ENCODE measurements at places on chromosomes 13 and 19.
A peak's percentile ranks its signal among the peaks of the same experiment; 100 is the strongest.

GRCh38 chr19:40611096-40611495 is 9.9 kb downstream of the LTBP4 start:
- no peak for DNase-seq

GRCh38 chr13:111503376-111503775 is 182.9 kb downstream of the TEX29 start:
- no peak for DNase-seq

DNA sequence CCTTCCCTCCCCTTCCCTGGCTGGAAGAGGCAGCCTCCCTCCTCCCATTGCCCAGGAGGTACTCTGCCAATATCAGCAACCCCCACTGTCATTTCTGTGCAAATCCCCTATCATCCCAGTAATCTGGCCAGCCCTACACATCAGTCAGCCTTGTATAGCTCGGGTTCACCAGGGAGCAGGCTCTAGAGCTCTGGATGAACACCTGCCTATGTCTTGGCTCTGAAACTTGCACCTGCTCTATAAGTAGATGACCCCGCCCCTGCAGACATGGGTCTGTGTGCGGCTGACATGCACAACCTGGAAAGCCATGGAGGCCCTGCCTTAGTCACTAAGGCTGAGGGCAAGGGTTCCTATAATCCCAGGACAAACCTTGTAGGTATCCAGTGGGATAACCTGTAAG is 1042.9 kb downstream of the UQCRFS1 start:
- no peak for DNase-seq

DNA sequence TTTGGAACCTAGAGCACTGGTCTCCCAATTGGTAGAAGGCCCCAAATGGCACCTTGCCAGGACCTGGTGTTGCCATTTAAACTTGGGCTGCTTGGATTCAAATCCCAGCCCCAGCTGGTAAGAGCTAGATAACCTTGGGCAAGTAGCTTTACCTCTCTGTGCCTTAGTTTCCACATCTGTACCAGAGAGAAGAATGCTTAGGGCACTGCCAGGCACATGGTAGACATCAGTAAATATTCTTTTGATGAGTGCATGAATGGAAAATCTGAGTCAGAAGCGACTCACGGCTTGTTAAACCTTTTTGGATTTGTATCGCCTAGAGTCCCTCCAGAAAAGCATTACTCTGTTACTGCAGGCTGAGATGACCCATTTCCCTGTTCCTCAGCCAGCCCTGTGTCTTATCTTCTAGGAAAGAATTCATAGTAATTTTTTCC is 90.9 kb downstream of the SIPA1L3 start:
- no peak for DNase-seq

- DNase-seq = no peak
Measured at GRCh38 chr19:13835791-13836723, 40.8 kb downstream of the ZSWIM4 start.

GRCh38 chr13:48770372-48770771 is 116.6 kb downstream of the CYSLTR2 start:
- no peak for DNase-seq

DNA sequence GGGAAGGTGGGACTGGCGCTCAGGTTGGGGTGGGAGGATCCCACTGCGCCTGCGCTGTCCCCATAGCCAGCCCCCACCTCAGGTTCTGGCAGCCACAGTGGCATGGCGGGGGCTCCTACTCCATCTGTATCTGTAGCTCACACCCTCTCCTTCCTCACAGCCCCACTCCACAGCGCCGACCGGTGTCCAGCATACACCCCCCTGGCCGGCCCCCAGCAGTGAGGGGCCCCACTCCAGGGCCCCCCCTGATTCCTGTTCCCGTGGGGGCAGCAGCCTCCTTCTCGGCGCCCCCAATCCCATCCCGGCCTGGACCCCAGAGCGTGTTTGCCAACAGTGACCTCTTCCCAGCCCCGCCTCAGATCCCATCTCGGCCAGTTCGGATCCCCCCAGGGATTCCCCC is 6.0 kb downstream of the TMED1 start:
- DNase-seq = no peak

- DNase-seq = no peak
Measured at GRCh38 chr19:11295665-11296245, at the start of gene TSPAN16. Gene TSPAN16 (plus strand): TSS chr19:11296160. CDS start chr19:11296298, 138 bp downstream.

DNA sequence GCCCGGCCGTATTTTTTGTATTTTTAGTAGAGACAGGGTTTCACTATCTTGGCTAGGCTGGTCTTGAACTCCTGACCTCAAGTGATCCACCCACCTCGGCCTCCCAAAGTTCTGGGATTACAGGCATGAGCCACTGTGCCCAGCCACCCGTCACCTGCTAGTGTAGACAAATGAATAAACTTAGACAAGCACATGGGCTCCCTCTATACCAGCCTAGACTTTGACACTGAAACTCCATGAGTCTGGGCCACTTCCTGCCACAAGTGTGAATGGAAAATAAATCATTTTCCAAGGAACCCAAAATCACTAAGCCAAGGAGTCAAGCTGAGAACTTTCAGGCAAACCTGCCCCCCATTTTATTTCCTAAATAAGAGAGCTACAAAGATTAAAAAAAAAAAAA is 27.0 kb upstream of the TPT1 start:
- no peak for DNase-seq

DNA sequence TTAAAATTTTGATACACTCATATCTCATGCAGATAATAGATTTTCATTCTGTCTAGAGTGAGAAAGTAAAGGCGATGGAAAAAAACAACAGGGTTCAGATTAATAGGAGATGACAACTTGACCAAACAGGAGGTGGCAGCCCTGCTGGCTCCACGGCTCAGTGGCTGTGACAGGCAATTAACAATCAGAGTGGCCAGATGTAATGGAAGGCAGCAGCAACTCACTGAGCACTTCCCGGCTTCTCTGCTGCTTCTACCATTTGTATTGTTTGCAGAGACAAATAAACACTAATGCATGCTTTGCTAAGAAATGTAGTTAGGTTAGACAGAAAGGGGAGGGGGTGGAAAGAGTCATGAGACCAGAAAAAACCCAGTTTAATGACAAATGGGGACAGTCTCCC is 473.0 kb upstream of the SLC10A2 start:
- DNase-seq = no peak

DNA sequence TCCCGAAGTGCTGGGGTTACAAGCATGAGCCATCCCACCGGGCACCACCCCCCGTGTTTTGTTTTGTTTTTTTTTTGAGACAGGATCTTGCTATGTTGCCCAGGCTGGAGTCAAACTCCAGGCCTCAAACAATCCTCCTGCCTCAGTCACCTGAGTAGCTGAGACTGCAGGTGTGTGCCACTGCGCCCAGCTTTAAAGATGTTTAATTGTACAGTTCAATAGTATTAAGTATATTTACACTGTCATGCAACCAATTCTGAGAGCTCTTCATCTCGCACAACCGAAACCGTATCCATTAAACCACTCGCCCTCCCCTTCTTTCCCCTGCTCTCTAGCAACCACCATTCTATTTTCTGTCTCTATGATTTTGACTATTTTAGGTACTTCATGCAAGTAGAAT is 15.6 kb downstream of the NUCB1 start:
- no peak for DNase-seq

- peak; percentile 6 for DNase-seq
Measured at GRCh38 chr19:10724573-10725071, 6.7 kb downstream of the DNM2 start.

- no peak for DNase-seq
Measured at GRCh38 chr13:59061621-59062020, 1102.1 kb downstream of the DIAPH3 start.

- no peak for DNase-seq
Measured at GRCh38 chr19:11964496-11964857, 363 bp upstream of the ZNF763 start.

DNA sequence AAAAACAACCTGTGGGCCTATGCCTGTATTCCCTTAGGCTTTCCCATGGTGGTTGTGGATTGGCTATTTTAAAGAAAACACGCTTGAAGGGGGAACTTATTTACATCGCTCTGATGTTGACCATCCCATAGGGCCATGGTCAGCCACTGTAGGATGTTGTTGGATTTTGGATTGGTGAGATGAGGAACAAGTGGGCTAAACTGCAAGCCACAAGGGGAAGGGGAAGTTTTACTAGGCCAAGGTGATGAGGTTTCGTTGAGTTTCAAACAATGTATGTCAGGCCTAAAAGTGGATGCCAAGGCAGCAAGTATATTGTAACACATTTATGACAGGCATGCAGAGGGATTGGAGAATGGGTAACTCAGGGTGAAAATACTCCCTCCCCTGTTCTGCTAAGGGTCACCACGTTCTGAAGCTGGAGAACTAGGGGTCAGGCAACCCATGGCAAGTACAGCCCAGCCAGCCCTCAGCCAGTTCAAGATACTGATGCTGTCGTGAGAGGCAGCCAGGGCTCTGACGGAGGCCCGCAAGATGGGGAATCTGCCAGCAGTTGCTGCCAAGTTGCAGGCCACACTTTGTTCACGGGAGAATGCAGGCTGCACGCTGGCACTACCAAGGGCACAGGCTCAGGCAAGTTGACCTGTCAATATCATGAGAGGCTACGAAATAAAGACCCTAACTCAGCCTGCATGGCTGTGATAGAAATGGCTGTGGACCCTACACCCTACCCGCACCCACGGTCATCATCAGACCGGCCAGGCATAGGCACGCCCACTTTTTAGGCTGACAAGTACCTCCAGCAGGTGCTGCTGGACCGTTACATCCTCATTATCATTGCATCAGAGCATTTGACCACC is 11.1 kb downstream of the IRGC start:
- DNase-seq = no peak

DNA sequence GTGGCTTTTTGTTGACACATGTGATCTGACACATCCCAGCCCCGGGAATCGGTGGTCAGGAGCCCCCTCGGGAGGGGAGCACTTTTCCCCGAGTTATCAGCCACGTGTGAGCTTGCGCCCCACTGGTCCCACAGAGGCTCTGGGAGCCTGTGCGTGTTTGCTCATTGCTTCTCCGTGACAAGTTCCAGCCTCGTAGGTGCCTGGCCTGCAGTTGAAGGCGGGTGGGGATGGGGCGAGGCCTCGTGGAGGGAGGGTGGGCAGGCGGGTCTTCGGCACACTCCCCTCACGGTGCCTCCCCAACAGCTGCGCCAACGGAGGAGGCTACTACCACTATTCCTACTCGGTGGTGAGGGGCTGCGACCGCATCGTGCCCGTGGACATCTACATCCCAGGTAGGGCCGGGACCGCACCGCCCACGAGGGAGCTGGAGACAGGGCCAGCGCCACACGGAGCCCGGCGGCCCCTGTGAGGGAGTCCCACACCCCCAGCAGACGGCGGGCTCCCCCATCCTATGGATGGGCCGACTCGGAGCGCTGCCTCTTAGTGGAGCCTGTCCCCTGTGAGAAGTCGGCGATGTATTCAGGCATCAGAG is 8.3 kb downstream of the GAMT start:
- no peak for DNase-seq

DNA sequence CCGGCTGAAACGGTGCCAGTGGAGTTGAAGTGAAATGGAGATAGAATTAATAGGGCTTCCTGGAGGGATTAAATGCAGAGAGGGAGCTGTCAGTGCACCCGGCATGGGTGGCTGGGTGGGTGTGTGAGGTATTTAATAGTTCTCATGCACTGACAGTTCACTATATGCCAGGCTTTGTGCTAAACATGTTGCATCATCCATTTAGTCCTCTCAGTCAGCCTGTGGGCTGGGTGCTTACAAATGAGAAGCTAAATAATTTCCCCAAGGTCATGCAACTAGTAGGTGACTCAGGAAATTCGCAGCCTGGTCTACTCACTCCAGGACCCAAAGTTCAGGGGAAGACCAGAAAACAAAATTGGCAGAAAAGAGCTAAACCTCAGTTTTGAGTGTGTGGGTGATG is 63.5 kb upstream of the SPATA13 start:
- no peak for DNase-seq

DNA sequence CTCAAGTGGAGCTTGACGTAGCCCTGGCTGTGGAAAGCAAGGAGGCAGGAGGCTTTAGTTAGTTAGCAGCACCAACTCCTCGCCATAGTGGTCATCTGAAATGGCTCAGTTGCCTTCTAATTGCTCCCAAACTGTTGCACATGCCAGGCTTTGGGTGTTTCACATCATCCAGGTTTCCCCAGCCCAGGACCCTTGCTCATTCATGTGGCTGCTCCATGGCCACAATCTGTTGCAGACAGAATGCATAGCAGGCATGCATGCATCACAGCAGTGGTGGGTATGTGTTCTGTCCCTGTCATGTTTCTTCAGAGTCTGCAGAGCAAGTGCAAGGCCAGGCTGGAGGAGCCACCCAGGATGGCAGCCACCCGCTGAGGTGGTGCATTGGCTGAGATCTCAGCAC is 407.6 kb downstream of the TSHZ3 start:
- DNase-seq = no peak

- DNase-seq = no peak
Measured at GRCh38 chr13:84648069-84648640, 765.9 kb upstream of the SLITRK1 start.

DNA sequence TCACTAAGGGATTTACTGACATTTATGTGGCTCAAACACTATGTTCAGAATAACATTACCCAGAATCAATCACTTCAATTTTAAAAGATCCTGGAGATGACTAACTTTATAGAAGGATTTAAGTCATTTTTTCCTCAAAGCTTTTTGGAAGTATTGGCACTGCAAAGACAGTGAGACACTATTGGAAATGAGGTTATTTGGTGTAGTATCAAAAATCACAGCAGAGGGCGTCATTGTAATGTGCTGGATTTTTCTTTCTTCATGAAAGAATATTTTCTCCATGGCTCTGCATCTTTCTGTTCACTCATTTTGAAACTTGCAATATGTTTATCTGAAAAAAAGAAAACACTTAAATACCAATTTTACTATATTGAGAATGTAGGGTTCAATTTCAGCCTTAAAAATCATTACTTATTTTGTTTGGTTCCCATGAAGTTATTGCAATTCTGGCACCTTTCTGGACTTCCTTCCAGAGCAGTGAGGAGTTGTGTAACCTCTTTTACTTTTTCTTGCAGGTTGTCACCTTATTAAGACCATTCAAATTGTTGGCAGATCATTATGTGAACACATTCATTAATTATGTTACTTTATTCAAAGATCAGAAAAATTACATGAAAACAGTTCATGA is 3.7 kb upstream of the CSNK1A1L start:
- no peak for DNase-seq

GRCh38 chr13:23979361-23980159 is 82.3 kb upstream of the C1QTNF9B start:
- peak; percentile 66 for DNase-seq

- no peak for DNase-seq
Measured at GRCh38 chr19:39252458-39252857, 3.8 kb upstream of the IFNL4 start.

DNA sequence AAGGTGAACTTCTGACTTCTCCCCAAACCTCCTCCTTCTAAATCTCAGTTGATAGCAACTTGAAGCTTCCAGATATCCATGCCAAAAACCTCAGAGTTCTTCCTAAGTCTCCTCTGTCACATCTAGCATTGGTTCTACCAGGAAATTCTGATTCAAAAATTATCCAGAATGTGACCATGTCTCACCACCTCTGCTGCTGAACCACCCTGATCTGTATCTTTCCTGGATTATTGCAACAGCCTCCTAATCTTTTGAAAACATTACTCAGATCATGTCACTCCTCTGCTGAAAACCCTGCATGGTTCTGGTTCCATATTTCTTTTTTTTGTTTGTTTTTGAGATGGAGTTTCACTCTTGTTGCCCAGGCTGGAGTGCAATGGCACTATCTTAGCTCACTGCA is 78.7 kb upstream of the TNFSF11 start:
- no peak for DNase-seq
